ENCODE measurements at places on chromosomes 2 and 18.

- no peak for DNase-seq
These were observed 407.4 kb downstream of the NRXN1 start for GRCh38 chr2:50624506-50624905.

DNA sequence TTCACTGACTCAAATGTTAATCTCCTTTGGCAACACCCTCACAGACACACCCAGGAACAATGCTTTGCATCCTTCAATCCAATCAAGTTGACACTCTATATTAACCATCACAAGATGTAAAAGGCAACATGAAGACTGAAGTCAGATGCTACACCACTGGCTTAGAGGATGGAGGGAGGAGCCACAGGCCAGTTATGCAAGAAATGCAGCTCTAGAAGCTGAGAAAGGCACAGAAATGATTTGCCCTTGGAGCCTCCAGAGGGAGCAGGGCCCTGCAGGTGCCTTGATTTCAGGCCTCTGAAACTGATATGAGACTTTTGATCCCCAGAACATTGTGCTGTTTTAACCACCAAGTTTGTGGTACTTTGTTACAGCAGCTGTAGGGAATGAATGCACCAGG lies 276.3 kb downstream of the KCNS3 start:
- no peak for DNase-seq

DNA sequence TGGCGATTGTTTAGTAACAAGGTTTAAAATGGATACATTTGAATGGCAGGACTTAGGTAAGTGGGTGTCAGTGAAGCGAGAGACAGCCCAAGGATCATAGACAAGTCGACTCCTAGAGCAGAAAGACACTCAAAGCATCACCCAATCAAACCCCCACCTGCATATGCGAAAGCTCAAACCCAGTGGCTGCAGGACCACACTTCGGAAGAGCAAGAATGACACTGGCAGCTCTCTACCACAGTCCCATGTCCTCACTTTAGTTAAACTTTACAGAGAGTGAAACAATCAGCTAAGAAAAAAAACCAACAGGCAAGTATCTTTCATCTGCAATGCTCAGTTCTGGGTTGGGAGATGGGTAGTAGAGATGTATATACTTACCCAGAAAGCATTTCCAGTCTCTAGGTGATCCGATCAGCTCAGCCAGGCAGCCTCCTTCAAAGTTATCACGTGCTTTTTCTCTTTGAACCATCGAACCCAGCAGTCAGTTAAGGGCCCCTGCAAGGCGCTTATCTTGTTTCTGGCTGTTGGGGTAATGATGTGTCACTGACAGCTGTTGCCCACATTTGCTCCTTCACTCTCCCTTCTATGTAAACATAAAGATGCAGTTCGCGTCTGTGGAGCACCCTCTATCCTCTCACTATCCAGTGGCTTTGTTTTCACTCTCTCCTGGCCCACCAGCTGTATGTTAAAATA lies 357.5 kb upstream of the ID2 start:
- no peak for DNase-seq

GRCh38 chr2:20150806-20151571 lies 73.9 kb downstream of the SDC1 start:
- peak; percentile 46 for DNase-seq

GRCh38 chr2:47554311-47554905 lies 151.5 kb downstream of the MSH2 start:
- peak; percentile 24 for DNase-seq

- no peak for DNase-seq
These were observed 80.0 kb downstream of the ETAA1 start for GRCh38 chr2:67476809-67477790.

GRCh38 chr2:187541086-187542085 lies 12.8 kb downstream of the TFPI start:
- no peak for DNase-seq

GRCh38 chr2:68769586-68770270 lies 35.1 kb downstream of the ARHGAP25 start:
- DNase-seq: no peak

DNA sequence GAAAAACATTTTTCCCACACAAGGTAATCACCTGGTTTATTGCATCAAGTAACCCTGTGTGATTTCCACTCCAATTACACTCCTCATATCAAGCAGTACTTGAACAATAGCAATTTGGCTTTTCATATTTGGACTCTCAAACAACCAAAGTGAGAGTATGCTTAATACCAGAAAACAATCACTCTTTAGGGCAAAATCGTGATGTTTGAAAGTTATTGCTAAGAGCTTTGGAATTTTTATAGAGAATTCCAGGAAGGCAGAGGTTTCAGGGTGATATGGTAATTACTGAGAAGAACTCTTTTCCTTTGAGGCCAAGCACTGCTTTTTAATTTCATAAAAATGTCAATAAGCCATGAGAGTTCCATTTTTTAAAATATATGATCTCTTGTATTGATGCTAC lies 779.5 kb upstream of the LRRTM1 start:
- DNase-seq: no peak

DNA sequence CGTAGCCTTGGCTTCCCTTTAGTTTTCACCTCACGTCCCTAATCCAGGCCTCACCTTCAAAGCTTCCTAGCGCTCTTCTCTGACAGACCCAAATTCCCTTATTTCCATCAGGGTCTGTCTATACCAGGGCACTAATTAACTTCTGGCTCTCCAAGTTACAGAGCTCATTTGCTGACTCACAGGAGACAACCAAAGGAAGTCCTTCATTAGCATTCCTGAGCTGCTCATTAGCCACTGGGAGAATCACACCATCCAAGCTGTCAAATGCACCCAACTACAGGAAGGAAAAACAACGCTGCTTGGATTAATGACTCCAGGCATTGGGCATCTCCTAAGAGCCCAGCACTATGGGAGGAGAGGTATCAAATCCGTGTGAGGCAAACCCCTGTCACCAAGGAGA lies 109.8 kb upstream of the ALK start:
- no peak for DNase-seq

DNA sequence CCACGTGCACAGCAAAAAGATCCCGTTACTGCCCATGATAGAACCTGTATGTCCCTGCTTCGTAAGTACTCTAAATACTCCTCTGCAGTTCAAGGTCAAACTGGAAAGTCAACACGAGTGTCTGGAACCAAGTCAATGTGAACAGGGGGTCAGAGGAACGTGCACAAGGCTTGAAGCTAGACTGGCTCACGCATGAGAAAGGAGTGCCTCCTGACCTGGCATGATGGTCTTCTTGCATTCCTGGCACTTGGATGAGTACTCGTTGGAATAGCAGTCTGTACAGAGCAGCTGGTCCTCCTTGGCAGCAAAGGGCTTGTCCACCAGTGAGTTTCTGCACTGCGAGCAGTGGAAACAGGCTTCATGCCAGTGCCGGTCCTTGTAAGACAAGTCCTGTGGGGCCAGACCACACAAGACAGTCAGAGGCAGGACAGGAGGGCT lies 25.5 kb downstream of the FHL2 start:
- DNase-seq: no peak

GRCh38 chr18:12391487-12392165 lies 14.6 kb upstream of the AFG3L2 start:
- no peak for DNase-seq

- DNase-seq: no peak
These were observed 827.2 kb upstream of the POU3F3 start for GRCh38 chr2:104026725-104027124.

DNA sequence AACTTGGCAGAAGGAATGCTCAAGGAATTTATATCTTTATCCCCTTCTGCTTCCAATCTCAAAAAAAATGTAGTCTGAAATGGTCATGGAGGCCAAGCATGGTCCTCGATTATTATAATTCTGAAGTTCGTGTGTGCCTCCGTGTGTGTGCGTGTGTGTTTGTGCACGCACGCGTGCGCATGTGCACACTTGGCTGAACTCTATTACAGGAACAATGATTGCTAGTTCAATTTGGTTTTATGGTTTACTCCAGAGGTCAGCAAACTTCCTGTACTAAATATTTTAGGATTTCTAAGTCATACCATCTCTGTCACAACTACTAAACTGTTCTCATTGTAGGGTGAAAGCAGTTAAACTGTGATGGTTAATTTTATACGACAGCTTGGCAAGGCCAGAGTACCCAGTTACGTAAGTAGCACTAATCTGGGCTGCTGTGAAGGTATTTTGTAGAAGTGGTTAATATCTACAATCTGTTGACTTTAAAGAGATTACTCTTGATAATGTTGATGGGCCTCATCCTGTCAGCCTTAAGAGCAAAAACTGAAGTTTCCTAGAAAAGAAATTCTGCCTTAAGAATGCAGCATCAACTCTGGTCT lies 5.8 kb upstream of the MARCHF7 start:
- no peak for DNase-seq

DNA sequence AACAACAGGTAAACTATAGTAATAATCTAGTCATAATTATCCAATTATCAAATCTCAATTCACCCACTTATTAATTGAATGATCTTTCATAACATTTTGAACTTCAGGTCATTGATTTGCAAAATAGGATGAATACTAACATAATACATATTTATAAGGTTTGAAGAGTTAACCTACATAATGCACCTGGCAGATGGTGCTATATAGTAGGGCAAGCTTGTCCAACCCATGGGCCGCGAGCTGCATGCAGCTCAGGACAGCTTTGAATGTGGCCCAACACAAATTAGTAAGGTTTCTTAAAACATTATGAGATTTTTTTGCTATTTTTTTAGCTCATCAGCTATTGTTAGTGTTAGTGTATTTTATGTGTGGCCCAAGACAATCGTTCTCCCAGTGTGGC lies 815.8 kb upstream of the ID2 start:
- no peak for DNase-seq

- DNase-seq: peak; percentile 24
These were observed 386.5 kb downstream of the DLGAP1 start for GRCh38 chr18:4068552-4069158.

DNA sequence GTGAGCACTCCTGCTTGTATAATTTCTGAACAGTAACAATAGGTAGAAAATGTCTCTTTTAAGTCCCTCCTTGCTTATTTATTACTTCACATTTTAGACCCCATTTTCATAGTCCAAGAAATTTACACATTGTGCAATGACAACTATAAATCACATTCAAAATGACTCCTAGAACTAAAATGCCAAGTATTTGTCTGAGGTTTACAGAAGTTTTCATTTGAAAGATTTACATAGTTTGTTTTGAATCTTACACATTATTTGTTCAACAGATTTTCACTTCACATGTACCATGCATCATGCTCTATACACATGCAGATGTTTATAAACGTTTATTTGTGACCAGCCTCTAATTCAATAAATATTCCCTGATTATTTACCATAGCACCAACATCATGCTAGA lies 15.7 kb upstream of the TRIB2 start:
- DNase-seq: no peak

- no peak for DNase-seq
These were observed 94.4 kb upstream of the XPO1 start for GRCh38 chr2:61632276-61633169.

- DNase-seq: peak; percentile 6
These were observed 123.4 kb downstream of the ANKRD30BL start for GRCh38 chr2:132038179-132038882.

DNA sequence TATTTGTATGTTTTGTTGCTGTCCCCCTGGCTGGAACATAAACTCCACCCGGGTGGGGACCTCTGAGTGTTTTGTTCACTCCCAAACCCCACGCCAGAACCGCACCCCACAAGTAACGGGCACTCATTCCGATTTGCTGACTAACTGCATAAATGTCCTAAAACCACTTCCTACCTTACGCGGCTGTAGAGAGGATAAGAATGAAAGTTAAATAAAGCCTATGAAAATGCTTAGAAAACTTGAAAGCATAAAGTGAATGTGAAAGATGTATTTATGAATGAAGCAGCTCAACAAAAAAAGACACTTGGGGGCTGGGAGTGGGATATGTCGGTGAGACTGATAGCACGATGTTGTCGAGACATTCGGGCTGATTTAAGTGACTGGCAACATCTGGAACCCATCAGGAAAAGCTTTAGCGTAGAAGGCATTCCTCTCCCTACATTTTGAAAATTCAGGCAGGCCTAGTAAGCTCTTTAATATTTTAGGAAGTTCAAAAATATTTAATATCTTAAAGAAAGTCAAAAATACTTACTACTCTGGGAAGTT lies 206.7 kb downstream of the SH3RF3 start:
- DNase-seq: no peak

- peak; percentile 24 for DNase-seq
These were observed 52.2 kb downstream of the CDK15 start for GRCh38 chr2:201858281-201859184.

- no peak for DNase-seq
These were observed 248.6 kb downstream of the LOXHD1 start for GRCh38 chr18:46408334-46408987.

GRCh38 chr2:37984589-37984988 lies 59.5 kb downstream of the RMDN2 start:
- no peak for DNase-seq

DNA sequence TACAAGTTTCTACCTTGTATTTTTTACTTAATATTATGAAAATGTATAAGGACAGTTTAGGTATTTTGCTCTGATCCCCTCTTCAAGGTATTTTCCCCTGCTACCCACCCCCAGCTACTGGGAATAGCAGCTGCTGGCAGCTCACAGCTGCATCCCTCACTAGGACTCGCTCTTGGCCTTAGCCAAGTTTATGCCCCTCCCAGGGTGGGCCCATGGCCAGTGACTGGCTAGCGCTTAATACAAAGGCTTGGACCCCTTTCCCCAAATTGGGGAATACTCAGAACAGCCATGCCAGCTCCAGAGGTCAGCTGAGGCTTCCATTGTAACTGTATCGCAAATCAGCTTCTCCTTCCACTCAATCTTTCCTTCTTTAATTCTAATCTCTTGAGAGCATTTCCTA lies 131.3 kb downstream of the GFPT1 start:
- DNase-seq: no peak

DNA sequence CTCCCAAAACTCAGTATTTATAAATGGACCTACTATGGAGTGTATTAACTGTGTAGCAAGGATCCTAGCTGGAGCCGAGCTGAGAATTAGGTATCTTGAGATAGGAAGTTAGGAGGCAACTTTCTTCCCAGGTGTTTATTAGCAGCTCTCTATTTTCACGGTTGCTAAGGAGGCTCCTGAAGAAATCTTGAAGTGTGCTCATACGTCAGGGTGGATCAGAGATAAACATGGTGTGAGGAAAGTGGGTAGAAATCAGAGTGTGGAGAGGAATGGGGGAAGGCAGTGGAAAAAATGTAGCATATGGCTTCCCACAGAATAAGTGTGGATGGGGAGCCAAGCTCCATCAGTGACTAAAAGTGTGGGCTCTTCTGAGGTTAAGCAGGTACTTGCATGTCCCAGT lies 104.3 kb downstream of the ABCA12 start:
- DNase-seq: no peak

DNA sequence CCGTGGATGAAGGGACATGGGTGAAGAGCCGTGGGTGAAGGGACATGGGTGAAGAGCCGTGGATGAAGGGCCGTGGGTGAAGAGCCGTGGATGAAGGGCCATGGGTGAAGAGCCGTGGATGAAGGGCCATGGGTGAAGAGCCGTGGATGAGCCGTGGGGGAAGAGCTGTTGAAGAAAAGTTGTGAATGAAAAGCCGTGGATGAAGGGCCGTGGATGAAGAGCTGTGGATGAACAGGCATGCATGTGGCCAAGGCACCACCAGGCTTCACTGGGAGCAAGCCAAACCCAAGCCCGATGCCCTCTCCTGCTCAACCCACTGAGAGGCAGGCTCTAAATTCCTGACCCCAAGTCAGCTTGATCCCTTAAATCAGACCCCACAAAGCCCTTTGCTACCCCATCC lies 10.6 kb downstream of the OR6B3 start:
- DNase-seq: no peak

- DNase-seq: peak; percentile 18
These were observed 78.5 kb downstream of the ACSL3 start for GRCh38 chr2:222939208-222939856.
